Left forelimb (tissue), 1 donor: ENCODE measurements at places on chromosomes 7 and 10.

DNA sequence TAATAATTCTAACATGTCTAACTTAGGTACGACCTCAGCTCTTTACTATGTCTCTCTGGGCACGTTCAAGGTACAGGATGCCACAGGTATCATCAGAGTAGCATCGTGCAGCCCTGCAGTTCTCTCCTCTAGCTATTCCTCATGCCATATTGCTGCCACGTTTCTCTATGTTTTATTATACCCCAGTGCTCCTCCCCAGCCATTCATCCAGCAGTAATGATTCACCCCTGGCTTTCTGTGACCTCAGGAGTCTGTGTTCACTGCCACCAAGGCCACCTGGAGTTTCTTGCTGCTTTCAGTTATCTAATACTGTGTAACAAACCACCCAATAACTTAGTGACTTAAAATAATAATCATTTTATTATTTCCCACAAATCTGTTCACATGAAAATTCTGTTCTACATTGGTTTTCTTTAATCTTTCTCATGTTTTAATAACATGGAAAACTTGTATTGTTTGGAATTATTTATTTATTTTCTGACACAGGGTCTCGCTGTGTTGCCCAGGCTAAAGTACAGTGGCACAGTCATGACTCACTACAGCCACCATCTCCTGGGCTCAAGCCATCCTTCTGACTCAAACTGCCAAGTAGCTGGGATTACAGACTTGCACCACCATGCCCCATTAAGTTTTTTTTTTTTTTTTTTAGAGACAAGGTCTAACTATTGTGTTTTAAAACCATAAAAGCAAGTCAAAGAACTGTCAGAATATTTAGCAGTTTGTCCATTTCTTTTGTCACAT lies 21.8 kb downstream of the REEP3 start:
- DNase-seq: no peak

- DNase-seq: no peak
Measured at GRCh38 chr7:56483861-56484550, 367.8 kb upstream of the NUPR2 start.

DNA sequence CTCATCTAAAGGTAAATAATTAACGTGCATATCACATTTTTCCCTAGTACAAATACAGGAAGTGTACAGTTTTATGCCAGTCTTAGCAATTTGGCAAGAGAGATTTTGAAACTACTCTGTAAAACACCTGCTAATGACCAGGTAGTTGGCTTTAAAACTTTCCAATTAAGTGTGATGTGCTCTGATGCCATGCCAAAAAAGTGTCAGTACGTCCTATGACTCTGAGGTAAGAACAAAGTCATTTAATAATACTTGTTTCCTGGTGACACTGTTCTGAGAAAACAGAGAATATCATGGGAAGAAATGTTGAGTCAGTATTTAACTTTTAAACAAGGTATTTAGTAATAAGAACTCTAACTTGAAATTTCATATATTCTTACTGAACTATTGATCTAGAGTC lies 9.6 kb downstream of the PDZD8 start:
- DNase-seq: no peak

- DNase-seq: no peak
Measured at GRCh38 chr10:7480742-7481367, 70.0 kb upstream of the SFMBT2 start.

- no peak for DNase-seq
Measured at GRCh38 chr10:31912898-31913850, 15.5 kb downstream of the ARHGAP12 start.

GRCh38 chr10:1550291-1550595 lies 187.1 kb downstream of the ADARB2 start:
- DNase-seq: no peak

DNA sequence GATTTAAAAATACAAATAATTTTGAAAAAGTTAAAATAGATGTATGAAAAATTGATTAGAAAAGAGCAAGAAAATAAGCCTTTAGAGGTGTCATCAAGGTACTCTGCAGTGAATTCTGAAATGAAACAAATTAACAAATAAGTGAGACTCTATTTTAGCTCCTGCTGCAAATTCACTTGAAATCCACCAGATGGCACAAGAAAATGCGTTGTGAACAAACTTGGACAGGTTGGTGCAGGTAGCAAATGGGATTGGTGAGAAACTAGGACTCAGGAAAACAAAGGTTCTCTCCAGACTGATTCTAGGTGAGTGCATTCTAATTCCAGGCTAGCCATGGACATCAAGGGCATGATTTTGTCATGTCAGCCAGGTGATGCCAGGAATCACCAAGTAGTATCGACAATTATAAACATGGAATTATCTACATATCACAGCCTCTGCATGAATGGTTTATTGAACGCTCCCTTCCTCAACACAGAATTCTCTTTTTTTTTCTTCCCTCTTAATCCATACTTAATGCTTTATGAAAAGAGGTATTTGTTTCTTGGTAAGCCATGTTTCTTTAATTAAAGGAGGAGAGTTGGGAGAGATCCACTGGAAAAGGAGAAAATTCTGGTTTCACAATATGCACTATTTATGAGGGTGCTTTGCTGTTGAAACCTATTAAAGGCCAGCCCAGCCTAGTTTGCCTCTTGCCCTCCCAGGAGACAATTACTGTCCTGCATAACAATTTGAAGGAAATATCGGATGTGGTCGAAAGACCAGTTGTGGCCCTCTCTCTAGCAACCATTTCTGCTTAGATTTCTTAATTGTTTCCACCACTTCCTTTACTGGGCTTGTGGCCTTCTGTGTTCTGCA lies 118.1 kb downstream of the ZNF365 start:
- DNase-seq: no peak

DNA sequence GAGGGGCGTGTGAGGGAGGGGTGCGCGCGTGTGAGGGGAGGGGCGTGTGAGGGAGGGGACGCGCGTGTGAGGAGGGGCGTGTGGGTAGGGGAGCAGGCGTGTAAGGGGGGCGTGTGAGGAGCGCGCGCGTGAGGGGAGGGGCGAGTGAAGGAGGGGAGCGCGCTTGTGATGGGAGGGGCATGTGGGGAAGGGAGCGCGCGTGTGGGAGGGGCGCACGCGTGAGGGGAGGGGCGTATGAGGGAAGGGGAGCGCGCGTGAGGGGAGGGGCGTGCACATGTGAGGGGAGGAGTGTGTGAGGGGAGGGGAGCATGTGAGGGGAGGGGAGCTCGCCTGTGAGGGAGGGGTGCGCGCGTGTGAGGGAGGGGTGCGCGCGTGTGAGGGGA lies 19.1 kb downstream of the MXI1 start:
- peak; percentile 93 for DNase-seq

GRCh38 chr10:112855134-112855533 lies 94.9 kb upstream of the TCF7L2 start:
- DNase-seq: no peak

GRCh38 chr7:4815609-4816418 lies 40.4 kb downstream of the AP5Z1 start:
- DNase-seq: no peak

DNA sequence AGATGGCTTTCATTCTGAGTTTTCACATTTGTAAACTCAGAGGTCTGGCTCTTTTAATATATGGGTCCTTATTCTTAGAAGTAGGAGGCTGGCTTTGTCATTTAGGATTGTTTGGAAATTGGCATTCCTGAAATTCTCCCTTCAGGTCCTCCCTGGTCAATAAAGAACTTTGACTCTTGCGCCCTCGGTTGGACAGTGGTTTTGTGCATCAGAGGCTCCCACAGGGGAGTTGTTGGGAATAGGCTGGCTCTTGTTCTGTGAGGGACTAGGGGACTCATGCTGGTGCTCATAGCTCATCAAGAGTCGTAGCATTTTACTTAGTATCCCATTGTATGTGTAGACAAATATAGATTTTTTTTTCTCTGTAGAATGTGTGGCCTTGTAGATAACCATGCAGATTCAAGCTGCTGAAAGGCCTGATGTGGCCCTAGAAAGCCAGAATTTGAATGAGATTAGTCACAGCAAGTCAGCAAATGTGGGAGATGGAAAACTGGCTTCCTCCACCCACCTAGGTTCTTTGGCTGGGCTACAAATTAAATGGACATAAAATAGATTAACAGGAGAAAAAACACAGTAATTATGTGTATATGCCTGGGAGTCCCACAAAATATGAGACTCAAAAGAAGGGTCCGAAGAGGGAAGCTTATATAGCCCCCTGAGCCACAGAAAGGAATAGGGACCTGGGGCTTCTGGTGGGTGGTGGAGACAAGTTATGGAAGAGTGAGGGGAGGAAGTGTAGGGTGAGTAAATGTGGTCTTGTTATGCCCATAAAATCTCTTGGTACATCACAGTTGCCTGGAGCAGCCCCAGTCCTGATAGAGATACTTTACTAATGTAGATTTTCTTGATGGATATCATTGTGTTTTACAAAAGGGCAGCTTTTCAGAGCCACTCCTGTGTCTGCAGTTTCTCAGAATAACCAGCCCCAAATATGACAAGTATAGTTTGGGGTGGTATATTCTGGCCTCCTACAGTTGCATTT lies 94.6 kb upstream of the BTBD16 start:
- peak; percentile 18 for DNase-seq

DNA sequence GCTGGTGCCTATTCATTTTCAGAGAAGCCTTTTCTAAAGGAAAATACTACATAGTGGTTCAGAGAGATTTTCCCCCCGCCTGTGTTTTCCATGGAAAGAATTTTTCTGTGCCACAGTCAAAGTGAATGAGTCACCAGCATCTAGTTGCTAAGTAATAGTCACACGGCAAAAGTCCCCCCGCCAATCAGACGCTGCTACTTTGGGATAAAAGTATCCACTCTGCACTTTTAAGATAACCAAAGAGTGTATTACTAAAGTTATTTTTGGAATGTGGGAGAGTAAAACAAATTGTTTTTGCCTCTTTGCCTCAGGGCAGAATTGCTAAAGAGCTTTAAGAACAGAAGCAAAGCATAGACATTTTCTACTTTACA lies 23.5 kb downstream of the ABLIM1 start:
- DNase-seq: no peak

DNA sequence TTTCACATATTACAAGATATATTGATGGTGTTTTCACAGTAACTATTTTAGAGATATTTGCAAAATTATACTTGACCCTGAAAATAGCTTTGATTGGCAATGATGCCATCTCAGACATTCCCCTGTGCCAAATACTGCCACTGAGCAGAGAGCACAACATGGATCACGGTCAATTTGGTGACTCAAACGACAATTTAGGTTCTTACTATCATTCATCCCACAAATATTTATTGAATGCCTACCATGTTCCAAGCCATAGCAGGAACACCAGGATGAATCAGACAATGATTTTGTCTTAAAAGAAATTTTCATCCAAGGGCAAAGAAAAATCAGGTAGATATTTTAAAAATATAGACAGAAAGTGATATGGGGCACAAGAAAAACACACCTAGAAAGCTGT lies 153.2 kb upstream of the ADO start:
- no peak for DNase-seq

GRCh38 chr10:132410779-132411532 lies 14.0 kb downstream of the PWWP2B start:
- DNase-seq: no peak

DNA sequence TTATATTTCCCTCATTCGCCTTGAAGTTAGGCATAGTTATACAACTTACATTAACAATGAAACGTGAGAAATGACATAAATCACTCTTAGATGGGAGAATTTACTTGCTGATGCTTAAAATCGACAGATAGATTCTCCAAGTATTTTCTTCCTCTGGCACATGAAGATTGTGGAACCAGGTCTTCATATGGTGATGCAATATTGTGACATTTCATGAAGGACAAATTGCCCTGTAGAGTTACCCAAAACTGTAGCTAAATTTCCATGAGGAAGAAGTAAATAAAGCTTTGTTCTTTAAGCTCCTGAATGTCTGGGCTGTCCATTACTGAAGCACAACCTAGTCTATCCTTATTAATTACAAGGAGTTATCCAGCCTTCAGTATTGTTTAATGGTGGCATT lies 353.1 kb downstream of the THSD7A start:
- DNase-seq: no peak

DNA sequence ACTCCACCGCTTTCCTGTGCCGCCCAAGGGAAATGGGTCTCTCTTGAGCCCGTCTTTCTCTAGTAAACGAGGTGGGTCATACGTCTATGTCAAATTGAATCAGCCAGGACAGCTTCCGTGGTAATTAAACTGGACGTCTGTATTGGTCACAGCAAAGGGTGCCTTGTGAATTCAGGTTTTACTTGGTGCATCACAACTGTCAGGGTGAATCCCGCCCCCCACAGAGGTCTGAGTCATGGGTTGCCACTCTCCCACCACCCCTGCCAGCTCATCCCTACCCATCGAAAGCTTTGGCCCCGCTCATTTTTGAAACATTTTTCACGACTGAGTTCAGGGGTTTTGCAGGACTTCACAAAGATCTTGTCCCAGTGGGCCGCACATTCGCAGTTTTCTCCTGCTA lies 8.0 kb upstream of the SP8 start:
- no peak for DNase-seq

DNA sequence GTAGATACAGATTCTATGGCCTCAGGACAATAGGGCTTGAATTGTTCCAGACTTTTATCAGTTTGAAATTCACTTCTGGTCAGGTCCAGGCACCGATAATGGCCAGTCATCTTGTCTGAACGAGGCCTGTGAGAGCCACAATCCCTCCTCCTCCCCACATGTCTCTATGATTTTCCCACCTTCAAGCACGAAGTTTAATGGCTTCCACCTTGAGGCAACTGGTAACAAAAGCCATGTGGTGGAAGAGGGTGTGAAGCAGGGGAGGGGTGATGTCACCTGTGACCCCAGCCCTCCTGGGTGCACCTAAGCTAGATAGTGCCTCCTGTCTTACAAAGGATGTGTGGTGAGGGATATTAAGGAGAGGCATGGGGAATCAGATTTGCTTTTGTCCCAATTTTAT lies 89.2 kb downstream of the PCGF5 start:
- no peak for DNase-seq

GRCh38 chr7:100413346-100413745 lies 15.2 kb downstream of the ZCWPW1 start:
- DNase-seq: no peak

DNA sequence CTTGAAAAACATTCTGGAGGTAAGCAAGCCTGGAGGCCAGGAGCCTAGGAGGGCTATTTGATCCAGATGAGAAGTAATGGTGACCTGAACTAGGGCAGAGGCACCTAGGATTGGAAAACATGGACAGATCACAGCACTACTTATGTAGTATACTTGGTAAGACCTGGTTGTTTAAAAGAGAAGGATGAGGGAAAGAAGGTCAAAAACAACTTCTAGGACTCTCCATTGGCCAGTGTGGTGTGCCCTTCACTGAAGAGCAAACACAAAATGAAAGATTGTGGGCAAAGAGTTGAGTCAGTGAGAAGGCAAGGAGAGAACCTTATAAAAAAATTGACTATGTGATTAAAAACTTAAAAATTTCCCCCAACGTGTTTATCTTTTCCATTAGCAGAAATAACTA lies 14.3 kb downstream of the ANKRD1 start:
- no peak for DNase-seq

DNA sequence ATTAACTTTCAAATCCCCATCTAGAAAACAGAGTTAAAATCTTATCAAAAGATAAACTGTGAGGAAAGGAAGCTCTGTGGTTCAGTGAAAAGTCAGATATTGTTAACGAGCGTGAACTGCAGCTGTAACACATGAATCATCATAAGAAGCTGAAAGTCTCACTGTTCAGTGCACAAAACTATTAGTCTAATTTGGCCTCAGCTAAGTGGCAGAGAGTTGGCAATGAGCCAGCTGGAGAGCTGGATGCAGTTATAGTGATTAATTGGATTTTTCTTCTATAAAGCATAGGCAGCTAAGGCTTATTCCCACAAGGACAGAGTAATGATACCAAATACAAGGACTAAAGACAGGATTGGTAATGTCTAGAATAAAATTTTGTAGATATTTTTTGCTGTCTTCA lies 101.1 kb upstream of the ABCB5 start:
- no peak for DNase-seq

- DNase-seq: no peak
Measured at GRCh38 chr10:132192076-132192975, 5.6 kb downstream of the DPYSL4 start.

GRCh38 chr7:121202834-121203233 lies 126.0 kb upstream of the WNT16 start:
- DNase-seq: no peak
